RPMI7951 (cell line): ENCODE measurements at places on chromosomes 3 and 15. TPM values are rescaled to one million over a fixed set of nuclear protein-coding genes. Genes with fewer than 3 reads are reported as not detected.

GRCh38 chr15:56174649-56175048 lies 69.0 kb downstream of the RFX7 start:
- DNase-seq = no peak

DNA sequence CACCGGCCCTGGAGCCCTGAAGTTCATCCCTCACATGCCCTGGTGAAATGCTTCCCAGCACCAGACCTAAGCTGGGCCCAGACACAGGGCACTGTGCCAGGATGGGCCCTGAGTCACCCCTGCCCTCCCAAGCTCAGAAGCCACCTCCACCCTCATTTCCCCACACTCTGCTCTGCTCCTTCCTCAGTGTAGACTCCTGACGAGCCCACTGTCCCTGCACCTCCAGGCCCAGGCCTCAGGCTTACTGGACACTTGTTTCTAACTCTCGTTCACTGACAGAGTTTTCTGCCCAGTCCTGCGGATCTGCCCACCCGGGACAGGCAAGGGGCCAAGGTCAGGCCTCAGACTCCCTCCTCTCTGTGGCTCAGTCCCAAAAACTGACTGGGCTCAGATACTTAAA lies 112.6 kb upstream of the RNF7 start:
- DNase-seq = peak; percentile 56

DNA sequence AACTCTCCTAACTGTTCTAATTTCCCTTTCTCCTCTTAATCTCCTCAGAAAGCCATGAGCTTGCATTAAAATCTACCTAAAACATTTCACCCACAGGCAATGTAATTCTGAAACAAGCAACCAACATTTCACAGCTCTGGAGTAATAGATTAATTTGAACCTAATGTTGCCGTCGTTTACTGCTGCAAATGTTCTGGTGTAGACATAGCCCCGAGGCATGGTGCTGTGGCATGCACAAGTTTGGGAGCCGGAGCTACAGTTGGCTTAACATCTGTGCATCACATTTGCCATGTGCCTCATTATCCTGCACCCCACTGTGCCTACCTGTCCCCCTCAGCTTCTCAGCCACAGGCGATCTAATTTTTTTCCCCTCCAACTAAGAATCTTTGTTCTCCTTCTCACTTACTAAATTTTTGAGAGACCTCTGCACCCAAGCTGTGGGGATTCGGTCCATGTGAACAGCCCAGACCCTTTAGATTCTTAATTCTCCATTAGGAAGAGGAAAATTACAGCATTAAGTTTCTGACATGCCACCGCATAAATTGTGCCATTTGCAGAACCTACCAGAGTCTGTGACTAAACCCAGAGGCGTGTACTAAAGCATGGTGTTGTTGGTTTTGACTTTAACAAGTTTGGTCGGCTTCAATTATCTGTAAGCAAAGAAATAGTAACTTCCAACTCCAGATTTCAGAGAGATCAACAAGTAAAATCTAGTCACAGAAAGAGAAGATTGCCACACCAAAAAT lies 419.2 kb downstream of the MECOM start:
- DNase-seq = peak; percentile 4

DNA sequence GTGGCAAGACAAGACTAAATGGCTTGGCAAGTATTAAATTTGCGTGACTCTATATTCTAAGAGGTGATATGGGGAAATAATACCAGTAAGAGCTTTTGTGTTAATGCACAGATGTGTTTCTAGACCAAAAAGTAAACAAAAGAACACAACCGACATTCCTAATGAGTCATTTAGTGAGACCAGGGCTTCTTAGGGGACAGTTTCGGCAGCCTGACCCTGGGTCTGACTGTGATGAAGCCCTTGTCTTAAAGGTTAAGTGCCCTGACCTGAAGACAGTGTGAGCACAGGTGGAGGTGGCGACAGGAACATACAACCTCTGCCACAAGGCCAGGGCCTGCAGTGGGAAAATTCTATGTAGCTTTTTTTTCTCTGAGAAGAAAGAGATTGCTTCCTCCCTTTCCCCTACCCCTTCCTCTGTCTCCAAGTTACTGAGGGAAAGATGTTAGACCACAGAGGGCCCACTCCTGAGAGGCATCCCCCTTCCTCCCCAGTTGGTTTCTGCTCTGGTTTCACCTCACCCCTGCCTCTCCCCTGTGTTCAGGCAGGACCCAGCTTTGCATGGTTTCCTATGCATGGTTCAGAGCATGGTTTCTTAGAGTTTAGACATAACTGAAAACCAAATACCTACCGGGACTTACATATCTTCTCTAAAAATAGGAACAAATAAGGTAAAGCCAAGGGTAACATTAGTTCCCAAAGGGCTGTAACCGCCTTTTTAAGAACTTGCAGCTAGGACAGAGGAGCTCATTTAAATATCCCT lies 24.8 kb upstream of the CMTM7 start:
- DNase-seq = peak; percentile 28

GRCh38 chr3:64798316-64798715 lies 110.5 kb upstream of the ADAMTS9 start:
- DNase-seq = no peak

- no peak for DNase-seq
Observed at GRCh38 chr3:11625376-11626083, 18.2 kb downstream of the VGLL4 start.

DNA sequence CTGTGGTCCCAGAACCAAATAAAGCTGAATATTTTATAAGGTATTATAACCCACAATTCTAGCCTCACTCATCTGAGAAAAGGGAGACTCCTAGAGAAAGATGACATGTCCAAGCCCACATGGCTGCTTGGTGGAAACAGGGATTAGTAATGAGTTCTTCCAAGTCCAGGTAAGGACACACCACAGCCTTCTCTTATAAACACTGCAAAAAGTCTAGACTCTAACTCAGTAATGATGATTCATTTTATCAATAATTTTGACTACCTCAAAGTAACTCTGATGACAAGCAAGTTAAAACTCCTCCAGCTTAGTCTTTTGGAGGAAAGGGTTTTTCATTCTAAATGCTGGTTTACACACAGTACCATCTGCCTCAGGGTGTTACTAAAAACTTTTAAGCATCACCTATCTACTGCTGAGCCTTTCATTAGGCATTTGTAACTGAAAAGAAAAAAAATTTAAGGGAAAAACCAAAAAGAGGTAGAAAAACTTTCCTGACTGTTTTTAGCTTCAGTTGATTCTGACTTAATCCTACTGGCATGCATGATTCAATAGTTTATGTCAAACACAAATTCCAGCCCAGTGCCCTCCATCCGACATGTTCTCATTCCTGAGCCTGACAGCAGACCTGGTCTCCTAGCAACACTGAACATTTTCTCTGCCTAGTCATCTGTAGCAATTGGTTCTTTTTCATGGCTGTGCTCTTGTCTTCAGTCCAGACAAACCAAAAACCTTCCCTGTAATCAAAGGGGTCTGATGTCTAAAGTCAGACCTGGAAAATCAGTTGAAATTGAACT lies 43.9 kb downstream of the P3H2 start:
- DNase-seq = peak; percentile 95

GRCh38 chr3:11005686-11006256 lies 13.2 kb downstream of the SLC6A1 start:
- DNase-seq = no peak

GRCh38 chr15:89964232-89964954 lies 36.7 kb upstream of the ZNF710 start:
- DNase-seq = no peak

GRCh38 chr3:193377591-193377990 lies 962 bp downstream of the ATP13A5 start:
- DNase-seq = no peak

- DNase-seq = no peak
Observed at GRCh38 chr15:52052066-52052935, 33.3 kb downstream of the MAPK6 start.

DNA sequence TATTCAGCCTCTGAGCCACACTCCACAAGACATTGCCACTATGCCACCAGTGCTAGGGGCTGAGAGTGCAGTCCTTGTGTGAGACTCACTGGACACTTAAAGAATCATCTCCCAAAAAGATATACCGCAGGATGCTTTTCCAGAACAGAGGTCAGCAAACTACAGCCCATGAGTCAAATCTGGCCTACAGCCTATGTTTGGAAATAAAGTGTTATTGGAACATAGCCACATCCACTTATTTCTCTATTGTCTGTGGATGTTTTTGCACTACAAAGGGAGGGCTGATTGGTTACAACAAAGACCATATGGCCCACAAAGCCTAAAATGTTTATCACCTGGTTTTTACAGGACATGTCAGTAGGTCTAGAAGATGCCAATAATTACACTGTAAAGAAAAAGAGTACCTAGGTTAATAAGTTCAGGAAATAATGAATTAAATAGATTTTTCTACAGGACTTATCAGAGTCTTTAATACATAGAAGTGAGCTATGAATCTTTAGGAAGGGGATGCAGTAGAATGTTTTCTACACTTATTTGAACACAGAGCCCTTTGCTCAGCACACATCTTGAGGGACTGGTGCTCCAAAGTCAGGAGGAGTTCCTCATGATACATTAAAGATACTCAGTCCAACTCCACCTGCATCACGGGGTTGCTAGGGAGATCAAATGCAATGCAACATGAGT lies 26.3 kb downstream of the SRGAP3 start:
- peak; percentile 21 for DNase-seq

DNA sequence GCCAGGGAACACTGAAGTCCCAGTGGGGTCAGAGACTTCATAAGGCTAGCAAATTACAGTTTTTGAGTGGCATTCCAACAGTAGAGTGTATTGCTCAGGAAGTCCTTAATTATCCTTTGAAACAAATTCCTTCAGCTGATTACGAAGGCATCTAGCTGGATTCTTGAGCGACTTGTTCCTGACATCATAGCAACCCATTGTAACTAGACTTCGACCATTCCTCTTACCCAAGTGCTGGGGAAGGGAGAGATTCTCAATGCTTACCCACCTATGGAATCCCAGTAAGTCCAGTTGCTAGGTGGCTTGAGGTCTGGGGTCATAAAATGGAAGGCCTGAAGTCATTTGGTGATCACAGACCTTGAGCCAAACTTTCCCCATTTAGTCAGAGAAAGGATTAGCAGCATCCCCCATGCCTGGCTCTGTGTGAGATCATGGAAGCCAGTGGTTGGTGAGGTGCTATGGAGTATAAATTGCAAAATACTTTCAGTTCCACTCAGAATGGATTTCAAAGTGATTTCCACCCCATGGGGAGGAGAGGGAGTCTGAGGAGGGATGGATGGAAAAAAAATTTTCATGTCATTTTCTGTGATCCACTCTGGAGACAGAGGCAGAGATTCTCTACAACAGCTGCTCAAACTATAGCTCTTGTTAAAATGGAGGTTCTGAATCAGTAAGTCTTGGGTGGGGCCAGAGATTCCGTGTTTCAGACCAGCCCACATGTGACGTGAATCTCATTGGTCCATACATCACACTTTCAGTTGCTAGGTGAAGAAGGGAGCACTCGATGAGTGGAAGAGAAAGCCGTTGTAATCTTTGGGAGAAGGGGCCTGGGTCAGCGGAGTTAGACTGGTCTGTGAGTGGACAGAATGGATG lies 45.7 kb downstream of the CD86 start:
- peak; percentile 49 for DNase-seq

DNA sequence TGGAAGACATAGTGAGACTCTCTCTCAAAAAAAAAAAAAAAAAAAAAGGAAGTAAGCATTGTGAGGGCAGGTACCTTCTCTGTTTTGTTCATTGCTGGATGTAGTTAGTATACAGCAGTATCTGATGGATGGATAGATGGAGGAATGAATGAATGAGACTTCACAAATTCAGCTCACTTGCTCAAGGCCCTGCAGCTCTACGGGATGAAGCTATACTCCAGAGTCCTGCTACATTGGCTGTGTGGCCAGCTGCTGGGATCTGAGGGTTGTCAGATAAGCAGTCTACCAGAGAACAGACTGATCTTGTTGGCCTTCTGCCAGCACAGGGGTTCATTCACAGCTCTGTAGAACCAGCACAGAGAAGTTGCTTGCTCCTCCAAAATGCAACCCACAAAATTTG lies 35.0 kb downstream of the MLH1 start:
- no peak for DNase-seq

The LRRC31 gene
- not detected in 2 replicates for total RNA-seq

The AGTR1 gene
- 0.10 TPM in 1 of 2 replicates, not detected in the other for total RNA-seq

The RHCG gene
- not detected in 2 replicates for total RNA-seq

The KCNMB2 gene
- total RNA-seq = 23.0 and 27.4 TPM in 2 replicates

The DZIP1L gene
- total RNA-seq = 7.4 and 11.1 TPM in 2 replicates

The PRR20G gene
- total RNA-seq = not detected in 2 replicates

The SLC9C1 gene
- total RNA-seq = not detected in 2 replicates
